HCT116 (cell line): ENCODE measurements at places on chromosomes 2 and 18.
A peak's percentile ranks its signal among the peaks of the same experiment; 100 is the strongest.

DNA sequence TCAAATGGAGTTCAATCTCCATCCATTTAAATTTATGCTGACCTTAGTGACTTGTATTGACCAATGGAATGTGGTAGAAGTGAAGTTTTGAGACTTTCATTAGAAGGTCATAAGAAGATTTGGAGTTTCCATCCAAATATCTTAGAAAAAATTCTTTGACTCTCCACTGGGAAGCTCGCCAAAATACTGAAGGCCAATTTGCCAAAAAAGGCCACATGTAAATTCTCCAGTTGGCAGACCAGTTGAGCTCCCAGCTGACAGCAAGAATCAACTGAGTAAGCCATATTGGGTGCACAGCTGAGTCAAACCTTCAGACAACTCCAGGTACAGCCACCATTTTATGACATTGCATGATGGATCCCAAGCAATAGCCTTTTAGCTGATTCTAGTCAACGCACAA is 228.3 kb upstream of the SETBP1 start:
- no peak for DNase-seq

GRCh38 chr2:104233591-104233990 is 620.3 kb upstream of the POU3F3 start:
- no peak for DNase-seq

GRCh38 chr18:69282371-69282770 is 118.3 kb upstream of the DOK6 start:
- no peak for DNase-seq

GRCh38 chr2:144048631-144049060 is 471.3 kb downstream of the ZEB2 start:
- DNase-seq, result no peak

DNA sequence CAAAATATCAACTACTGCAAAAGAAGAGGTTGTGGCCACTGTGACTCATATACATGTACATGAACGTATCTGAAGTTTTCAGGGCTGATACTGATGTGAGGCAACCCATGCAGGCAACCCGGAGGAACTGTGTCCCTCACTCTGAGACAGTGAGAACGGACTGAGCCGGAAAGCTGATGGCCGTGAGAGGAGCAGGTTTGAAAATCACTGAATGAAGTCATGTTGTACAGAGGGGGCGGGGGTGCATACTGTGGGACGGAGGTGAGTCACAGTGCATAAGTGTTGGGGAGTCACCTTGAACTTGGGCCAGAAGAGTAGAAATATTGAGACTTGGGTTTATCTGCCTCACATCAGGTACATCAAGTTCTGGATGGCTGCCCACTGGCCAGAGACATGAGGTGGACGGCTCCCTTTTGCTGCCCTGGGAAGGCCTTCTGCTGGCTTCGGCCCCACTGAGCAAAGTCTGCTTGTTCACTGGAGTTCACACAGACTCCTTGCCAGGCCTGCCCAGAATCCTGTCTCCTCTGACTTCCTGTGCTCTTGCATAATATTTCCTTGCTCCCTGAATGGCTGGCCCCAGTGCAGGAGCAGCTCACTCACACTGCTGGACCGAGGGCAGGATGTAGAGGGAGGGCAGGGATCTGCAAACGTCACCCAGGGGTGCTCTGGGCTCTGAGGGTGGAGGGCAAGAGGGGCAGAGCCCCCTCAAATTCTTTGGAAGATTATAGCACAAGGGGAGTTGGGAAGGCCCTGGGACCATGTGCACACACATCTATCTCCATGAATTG is 18.1 kb downstream of the EPAS1 start:
- DNase-seq, result peak; percentile 52

GRCh38 chr2:164000176-164000575 is 264.4 kb upstream of the FIGN start:
- DNase-seq, result no peak

GRCh38 chr2:177211169-177211568 is 1.4 kb upstream of the HNRNPA3 start:
- no peak for DNase-seq

DNA sequence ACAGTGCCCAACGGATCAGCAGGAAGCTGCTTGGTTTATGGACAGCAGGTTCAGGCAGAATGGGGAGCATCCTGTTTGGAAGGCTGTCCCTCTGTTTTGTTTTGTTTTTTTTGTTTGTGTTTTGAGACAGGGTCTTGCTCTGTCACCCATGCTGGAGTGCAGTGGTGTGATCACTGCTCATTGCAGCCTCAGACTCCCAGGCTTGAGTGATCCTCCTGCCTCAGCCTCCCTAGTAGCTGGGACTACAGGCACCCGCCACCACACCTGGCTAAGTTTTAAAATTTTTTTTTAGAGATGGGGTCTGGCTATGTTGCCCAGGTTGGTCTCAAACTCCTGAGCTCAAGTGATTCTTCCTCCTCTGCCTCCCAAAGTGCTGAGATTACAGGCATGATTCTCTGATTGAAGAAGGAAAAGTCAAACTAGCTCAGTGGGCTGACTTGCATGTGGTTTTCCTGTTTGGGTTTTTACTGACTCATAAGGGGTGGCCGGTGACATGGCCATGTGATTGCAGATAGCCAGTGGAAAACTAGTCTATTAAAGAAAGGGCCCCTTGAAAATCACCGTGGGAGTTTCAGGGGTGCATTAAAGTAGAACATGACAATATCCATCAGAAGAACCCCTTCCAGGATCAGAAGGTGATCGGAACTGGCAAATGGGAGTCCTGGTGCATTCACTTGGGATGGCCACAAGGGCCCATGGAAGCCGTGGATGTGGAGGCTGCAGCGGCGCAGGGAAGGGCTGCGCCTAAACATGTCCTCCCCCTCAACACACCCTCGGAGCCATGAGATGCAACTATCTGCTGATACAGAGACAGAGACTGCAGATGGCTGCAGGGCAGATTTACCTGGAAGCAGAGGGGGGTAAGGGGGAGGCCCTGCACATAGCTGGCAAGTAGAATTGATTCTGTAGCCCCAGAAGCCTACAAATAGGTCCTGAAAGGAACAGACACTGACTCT is 26.5 kb downstream of the AQP12B start:
- no peak for DNase-seq

DNA sequence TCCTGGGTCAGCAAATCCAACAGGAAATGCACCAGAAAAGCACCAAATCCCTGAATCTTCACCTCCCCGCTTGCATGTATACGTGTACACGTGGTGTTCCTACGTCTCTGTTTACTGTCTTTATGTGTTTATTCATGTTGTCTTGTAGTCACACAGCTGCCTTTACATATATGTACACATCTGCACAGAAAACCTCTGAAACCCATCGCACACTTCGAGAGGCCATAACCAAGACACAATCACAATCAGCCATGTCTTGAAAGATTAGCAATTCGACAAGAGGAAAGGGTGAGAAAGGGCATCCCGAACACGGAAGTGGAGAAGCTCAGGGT is 98.1 kb downstream of the PLB1 start:
- no peak for DNase-seq

DNA sequence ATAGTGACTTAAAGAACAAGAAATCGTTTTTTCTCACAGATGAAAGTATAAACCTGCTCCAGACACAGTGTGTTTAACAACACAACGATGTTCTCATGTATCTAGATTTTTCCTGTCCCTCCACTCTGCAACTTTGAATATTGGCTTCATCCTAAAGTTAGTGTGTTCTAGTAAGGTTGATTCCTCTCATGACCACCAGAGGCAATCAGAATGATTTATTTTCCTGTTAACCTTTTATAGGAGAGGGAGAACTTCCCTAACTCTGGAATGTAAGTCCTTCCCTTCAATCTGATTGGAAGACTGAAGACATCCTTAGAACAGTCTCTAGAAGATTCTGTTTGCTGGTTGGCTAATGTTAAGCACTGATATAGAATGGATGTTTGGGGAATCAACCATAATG is 41.0 kb upstream of the TAF4B start:
- DNase-seq, result peak; percentile 48
